ENCODE measurements at places on chromosomes 16 and 17.

DNA sequence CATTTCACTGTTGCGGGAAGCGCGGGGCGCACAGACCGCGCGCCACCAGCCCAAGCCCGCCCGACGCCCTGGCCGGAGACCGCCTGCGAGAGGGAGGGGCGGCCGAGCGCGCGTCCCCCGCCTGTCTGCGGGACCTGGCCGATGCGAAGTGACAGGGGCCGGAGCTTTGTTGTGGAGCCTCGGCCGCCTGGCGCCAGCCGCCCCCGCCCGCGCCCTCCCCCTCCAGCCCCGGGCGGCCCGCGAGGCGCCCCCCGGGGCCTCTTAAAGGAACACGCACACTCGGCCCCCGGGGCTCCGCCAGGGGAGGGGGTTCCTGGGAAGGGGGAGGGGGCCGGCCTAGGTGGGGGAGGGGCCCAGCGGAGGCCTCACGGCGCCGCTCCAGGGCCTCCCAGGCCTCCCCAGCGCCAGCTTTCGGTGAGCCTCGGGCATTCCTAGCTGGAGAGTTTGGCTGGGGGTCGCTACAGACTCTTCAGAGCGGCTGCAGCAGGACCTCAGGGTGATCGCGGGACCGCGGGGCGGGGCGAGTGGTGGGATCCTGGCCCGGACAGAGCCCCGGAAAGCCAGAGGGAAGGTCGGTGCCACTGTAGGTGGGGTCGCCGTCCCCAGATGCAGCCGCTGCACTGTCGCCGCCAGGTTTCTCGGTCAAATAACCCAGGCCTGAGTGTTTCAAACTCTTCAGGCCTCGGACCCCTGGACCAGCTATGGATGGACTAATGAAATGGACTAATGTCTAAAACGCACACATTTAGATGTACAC, 2.4 kb upstream of the TBX2 start:
- DNase-seq, result no peak

DNA sequence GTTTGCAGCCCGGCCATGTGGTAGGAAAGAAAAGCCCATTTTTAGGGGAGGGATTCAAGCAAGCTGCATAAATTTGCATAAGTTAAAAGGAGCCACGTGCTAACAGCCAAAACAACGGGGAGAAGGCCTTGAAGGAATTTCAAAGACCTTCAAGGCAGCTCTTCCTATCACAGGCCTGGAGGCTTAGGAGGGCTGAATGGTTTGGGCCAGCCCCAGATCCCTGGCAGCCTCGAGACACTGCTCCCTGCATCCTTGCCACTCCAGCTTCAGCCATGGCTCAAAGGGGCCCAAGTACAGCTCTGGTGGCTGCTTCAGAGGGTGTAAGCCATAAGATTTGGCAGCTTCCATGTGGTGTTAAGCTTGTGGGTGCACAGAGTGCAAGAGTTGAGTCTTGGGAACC, 22.6 kb downstream of the PRDM7 start:
- no peak for DNase-seq

DNA sequence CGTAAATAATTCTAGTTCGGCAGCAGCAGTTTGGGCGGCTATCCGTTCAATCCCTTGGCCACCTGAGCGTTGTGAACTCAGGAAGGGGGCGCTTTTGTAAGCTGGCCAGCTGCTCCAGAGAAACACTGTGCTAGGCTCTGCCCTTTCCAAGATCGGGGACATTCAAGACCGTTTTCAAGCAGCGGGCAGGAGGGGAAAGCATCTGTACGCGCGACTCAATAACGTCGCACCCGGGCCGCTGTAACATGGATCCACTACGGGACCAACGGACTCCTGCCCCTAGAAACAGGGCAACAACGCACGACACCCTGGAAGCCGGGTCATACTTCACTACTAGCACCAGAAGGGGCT, 463 bp downstream of the TOP2A start:
- DNase-seq, result no peak

GRCh38 chr17:50184611-50185398, 16.6 kb downstream of the COL1A1 start:
- no peak for DNase-seq

DNA sequence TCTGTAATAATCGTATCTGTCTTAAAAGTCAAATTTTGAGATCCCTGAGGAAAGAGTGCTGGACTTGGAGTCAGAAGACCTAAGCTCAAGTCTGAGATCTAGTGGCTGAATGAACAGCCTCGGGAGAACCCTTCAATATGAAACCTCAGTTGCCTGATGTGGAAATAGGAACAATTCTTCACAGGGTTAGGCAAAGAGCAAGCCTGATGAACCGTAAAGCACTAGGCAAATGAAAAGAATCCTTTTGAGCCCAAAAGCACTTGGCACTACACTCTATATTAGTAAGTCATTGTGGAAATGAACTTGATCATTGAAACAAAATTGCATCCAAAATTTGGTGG, 20.2 kb downstream of the TXNDC11 start:
- no peak for DNase-seq

DNA sequence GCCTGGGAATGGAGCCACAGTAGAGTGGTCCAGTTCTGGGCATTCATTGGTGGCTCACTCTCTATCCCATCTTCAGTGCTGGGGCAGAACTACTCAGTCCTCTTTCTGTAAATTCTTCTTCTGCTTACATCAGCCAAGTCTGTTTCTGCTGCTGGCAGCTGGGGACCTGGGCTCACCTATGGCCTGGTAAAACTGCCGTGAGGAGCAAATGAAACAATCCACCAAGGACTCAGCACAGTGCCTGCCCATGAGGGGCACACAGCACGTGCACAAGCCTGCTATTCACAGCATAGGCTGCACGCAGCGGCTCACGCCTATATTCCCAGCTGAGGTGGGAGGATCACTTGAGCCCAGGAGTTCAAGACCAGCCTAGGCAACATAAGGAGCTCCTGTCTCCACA, 30.9 kb upstream of the SNN start:
- no peak for DNase-seq

- DNase-seq, result no peak
Observed at GRCh38 chr16:50679266-50679665, 1.8 kb downstream of the SNX20 start.

DNA sequence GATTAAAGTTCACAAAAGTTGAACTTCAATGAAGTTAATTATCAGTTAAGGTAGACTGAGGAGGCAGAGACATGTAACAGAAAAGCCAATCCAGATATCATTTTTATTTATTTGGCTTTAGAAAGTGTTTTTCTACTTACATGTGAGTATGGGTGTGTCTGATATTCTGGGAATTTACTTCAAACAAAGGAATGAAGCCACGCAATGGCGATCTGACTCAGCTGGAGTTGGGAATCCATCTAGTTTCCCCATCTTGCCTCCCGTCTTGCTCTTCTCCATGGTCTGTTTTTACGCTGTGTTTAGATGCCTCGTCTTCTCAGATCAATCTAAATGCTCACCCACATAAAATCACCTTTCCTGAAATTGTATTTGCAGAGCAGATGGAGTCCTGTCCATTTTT, 1.7 kb upstream of the KCNJ16 start:
- DNase-seq, result no peak

GRCh38 chr16:73031155-73031866, 16.6 kb downstream of the ZFHX3 start:
- no peak for DNase-seq

- DNase-seq, result no peak
Observed at GRCh38 chr17:82938486-82938872, 98.7 kb upstream of the ZNF750 start.

DNA sequence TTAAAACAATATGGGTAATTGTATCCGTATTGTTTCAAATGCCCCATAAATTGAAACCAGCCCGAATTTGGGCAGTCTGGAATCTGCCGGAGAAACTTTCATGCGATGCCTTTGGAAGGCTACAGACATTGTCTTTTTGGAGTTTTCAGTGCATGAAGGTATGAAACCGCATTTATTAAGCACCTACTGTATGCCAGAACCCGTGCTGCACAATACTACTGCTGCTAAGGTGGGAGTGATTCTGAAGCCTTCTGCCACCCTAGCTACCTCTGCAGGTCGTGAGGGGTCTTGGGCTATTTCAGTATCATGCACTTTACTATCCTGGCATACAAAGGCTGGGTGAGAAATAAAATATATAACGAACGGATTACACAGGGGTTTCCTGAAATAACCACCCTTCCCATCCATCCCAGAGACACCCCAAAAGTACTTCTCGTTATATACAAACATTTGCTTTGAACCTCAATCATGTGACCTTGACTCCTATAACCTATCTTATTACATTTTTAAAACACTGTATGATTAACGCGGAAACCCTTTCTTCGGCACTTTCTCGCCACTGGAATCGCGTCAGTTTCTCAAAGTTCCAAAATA, 1.0 kb upstream of the MSI2 start:
- no peak for DNase-seq

DNA sequence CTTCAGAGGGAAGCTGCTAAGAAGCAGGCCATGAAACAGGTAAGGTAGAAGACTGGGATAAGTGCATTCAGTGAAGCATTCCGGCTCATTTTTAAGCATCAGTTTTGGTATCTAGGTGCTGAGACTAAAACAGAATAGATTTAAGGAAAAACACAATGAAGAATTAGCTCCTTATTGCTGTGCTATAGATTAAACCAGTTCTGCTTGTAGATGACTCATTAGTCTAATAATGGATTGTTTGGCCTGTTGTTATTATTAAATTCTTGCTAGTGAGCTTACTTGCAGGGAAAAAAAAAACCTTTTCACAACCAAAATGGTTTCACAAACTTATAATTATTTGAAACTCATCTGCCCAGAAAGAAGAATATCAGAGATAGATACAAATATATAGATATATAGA, 55.9 kb downstream of the NSRP1 start:
- DNase-seq, result no peak

- no peak for DNase-seq
Observed at GRCh38 chr17:68601565-68602288, 560 bp upstream of the FAM20A start.

DNA sequence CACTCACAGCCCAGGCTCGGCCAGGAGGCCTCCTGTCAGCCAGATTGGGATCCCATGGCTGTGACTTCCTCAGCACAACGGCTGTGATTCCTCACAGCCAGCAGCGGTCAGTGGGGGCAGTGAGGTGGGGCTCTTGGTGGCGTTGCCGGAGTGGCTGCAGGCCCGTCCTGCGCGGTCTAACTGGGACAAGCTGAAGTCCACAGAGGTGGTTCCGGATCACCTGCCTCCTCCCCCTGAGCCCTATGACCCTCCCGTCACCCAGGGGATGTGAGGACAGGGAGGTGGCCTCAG, 34.4 kb upstream of the MLKL start:
- no peak for DNase-seq

- no peak for DNase-seq
Observed at GRCh38 chr17:35519906-35520442, 17.5 kb downstream of the SLFN12L start.

DNA sequence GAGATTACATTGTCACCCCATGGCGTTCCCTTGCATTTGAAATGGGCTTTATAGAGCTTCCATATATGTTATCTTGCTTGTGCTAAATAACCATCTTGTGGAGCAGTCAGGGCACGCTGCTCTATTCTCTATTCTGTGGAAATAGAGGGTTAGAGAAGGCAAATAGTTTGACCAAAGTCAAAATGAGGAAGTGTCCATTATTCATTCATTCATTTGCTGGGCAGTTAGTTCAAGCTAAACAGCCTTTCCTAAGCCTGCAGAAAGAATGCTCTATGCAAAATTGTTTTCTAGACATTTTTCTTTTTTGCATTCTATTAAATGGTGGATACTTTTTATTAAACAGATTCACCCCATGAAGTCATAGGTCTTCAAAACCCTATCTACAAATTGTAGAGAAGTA, 67.8 kb upstream of the ELAC2 start:
- no peak for DNase-seq

DNA sequence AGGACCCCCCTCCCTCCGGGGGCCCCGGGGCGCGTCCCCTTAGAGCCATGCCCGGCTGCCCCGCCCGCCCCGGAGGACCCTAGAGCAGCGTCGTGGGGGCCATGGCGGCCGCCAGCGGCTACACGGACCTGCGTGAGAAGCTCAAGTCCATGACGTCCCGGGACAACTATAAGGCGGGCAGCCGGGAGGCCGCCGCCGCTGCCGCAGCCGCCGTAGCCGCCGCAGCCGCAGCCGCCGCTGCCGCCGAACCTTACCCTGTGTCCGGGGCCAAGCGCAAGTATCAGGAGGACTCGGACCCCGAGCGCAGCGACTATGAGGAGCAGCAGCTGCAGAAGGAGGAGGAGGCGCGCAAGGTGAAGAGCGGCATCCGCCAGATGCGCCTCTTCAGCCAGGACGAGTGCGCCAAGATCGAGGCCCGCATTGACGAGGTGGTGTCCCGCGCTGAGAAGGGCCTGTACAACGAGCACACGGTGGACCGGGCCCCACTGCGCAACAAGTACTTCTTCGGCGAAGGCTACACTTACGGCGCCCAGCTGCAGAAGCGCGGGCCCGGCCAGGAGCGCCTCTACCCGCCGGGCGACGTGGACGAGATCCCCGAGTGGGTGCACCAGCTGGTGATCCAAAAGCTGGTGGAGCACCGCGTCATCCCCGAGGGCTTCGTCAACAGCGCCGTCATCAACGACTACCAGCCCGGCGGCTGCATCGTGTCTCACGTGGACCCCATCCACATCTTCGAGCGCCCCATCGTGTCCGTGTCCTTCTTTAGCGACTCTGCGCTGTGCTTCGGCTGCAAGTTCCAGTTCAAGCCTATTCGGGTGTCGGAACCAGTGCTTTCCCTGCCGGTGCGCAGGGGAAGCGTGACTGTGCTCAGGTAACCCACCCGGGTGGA, 759 bp downstream of the ALKBH5 start:
- DNase-seq, result peak; percentile 22

- DNase-seq, result no peak
Observed at GRCh38 chr16:75053791-75054555, 55.1 kb downstream of the ZNRF1 start.

GRCh38 chr16:67652578-67653127, 7.4 kb downstream of the ACD start:
- no peak for DNase-seq

DNA sequence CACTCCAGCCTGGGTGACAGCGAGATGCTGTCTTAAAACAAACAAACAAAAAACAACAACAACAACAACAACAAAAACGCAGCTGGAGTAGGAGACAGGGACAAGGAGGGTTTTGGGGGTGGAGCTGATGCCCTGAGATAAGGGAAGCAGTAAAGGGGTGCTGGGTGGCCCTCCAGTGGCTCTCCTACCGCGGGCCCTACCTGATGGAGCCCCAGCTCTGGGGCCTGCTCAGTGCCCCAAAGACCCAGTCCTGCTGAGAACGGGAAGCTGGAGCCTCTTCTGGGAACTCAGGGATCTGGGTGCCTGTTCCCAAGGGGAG, 21.3 kb upstream of the NAGS start:
- DNase-seq, result no peak

DNA sequence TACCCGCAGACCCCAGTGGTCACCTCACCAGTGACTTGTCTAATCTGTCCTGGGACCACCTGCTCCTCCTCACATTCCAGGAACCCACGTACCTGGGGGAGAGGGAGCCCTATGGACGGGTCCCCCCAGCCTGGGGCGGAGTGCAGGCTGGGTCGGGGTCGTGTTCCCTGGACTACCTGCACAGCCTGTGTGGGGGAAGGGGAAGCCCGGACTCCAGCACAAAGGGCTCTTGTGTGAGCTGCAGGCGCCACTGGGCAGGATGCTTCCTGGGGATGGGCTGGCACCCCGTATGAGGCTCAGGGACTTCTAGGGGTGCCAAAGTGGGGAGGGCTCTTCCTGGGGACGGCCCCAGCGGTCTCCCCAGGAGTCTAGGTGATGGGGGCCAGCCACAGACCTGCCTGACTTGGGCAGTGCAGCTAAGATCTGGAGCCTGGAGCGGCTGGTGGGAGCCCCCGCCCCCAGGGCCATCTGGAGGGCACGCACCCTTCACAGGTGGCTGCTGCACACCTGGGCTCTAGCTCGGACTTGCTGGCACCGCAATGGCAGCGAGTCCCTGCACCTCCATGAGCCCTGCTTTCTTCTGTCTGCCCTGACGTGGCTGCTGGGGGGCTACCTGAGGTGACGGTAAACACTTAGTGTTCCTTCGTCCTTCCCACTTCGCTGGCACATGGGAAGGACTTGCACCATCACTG, 7.5 kb downstream of the VASN start:
- DNase-seq, result no peak

All from stimulated activated CD4-positive, alpha-beta T cell treated with anti-CD3 and anti-CD28 coated beads, TNF-alpha, amount 100 ng/mL, for 1 hour (primary cell).